ENCODE measurements at places on chromosomes 2 and 18.

DNA sequence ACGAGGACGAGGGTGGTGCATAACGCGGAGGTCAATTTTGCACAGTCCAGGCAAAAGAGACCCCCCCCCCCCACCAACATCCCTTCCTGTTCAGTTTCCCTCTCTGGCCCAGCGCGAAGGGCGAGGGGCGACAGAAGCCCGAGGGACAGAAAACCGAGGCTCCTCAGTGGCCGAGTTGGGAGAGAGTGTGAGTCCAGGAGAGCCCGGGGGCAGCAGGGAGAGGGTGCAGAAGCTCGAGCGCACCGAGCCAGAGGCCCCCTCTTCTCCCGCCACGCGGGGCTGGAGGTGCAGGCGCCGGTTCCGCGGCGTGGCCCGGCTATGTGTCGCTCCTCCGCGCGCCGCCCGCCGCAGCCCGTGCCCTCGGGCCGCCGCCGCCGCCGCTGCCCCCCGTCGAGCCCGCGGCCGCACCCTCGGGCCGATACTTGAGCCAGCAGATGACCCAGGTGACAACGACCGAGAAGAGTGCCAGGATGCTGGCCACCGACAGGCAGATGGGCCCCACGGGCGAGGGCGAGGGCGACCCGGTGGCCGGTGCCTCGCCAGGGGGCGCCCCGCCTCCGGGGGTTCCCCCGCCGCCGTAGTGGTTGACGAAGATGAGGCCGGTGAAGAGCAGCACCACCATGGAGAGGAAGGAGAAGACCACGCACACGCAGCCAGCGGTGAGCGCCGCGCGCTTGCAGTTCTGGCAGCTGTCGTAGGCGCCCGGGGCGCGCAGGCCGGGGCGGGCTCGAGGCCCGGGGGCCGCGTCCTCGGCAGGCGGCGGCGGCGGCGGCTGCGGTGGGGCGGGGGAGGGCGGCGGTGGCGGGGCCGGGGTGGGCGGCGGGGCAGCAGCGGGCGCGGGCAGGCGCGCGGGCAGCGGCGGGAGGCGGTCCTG lies 20.2 kb upstream of the PAX3 start:
- peak; percentile 77 for DNase-seq

GRCh38 chr2:12177455-12178288 lies 431.2 kb downstream of the LPIN1 start:
- DNase-seq, result no peak

GRCh38 chr2:187299122-187299906 lies 148.7 kb downstream of the CALCRL start:
- DNase-seq, result no peak

- no peak for DNase-seq
Observed at GRCh38 chr18:28112056-28112470, 64.9 kb downstream of the CDH2 start.

DNA sequence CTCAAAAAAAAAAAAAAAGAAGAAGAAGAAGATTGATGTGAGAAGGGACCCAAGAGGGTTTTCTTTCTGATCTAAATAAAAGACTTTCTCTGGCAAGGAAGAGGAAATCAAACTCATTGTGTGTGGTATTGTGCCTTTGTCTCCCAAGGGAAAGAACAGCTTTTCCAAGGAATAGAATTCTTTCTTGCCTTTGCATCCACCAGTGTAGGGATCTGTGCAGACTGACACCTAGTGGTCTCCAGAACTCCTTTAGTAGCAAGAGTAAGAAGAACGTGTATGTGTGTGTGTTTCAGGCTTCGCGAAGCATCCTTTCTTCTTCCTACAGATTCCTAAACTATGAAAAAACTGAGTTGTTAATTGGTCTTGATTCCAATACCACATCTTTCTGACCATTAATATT lies 33.5 kb upstream of the CRIM1 start:
- DNase-seq, result no peak

DNA sequence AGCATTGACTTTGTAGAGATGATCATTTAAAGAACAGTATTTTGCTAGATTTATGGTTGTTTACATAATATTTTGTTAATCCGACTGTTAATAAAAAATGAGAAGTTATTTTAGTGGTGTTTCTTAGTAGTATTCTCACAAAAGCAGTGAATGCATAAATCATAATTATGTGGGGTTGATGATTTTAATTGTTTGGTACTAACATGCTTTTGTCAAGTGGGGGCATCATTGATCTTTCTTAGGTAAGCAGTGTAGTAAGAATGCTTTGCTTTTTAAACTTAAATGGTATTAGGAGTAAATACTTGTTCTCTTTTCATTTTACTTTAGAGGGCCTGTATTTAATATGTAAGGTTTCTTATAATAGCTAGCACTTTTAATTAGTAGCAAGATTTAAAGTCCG lies 109.2 kb upstream of the OTX1 start:
- no peak for DNase-seq

DNA sequence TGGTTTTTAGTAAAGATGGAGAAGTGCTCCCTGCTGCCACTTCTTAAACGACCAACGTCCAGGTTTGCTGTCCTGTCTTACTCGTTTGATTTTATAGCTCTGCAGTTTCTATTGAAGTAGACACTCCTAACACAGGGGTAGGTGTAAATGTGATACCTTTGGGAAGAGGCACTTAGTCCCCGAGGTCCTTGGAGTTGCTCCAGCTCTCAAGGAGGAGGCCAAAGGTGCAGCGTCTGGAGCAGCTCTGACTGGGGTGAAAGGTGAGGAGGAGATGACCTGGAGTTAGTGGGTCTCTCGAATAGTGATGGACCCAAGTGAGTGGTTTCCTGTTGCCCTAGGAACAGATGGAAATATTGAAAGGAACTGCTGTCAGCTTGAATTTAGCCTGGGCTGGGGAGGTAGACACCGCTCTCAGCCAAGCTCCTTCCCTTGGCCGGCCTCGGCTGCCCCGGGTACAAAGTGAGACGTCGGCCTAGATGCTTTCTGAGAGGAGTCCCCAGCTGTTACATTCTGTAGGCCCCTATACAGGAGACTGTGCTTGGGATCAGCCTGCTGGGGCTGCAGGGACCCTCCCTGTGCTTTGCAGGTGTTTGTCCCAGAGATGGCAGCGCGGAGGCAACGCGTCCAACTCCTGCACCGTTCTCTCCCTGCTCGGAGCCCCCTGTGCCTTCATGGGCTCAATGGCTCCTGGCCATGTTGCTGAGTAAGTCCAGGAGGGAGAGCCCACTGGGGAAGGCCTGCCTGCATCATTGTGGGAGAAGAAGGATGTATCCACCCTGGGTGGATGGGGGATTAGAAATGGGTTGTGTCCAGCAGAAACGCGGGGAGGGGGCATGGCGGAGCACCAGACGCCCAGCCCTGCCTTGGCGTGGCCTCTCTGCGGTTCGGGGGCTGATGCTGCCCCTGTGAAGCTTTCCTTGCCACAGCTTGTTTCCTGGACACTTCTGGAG lies 5.4 kb downstream of the KHK start:
- no peak for DNase-seq

- peak; percentile 28 for DNase-seq
Observed at GRCh38 chr18:8890957-8891464, 185.7 kb downstream of the MTCL1 start.

DNA sequence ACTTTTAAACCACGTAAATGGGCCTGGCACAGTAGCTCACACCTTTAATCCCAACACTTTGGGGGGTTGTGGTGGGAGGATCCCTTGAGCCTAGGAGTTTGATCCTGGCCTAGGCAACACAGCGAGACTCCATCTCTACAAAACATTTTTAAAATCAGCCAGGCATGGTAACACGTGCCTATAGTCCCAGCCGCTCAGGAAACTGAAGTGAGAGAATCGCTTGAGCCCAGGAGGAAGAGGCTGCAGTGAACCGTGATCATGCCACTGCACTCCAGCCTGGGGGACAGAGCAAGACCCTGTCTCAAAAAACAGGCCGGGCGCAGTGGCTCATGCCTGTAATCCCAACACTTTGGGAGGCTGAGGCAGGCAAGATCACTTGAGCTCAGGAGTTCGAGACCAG lies 12.2 kb downstream of the ROCK1 start:
- DNase-seq, result peak; percentile 8

- no peak for DNase-seq
Observed at GRCh38 chr2:152049541-152049940, 49.3 kb downstream of the CACNB4 start.

GRCh38 chr18:5558851-5559250 lies 15.1 kb upstream of the EPB41L3 start:
- DNase-seq, result no peak

- no peak for DNase-seq
Observed at GRCh38 chr2:221555494-221555846, 16.6 kb downstream of the EPHA4 start.

GRCh38 chr2:186912979-186913378 lies 64.0 kb upstream of the ZSWIM2 start:
- no peak for DNase-seq

GRCh38 chr2:116680256-116680936 lies 1134.1 kb upstream of the DDX18 start:
- no peak for DNase-seq

GRCh38 chr2:143026411-143027054 lies 102.7 kb upstream of the ARHGAP15 start:
- peak; percentile 46 for DNase-seq

- DNase-seq, result no peak
Observed at GRCh38 chr2:196076778-196077568, 8.3 kb upstream of the DNAH7 start.

- no peak for DNase-seq
Observed at GRCh38 chr2:96663829-96664228, 21.3 kb downstream of the FER1L5 start.

DNA sequence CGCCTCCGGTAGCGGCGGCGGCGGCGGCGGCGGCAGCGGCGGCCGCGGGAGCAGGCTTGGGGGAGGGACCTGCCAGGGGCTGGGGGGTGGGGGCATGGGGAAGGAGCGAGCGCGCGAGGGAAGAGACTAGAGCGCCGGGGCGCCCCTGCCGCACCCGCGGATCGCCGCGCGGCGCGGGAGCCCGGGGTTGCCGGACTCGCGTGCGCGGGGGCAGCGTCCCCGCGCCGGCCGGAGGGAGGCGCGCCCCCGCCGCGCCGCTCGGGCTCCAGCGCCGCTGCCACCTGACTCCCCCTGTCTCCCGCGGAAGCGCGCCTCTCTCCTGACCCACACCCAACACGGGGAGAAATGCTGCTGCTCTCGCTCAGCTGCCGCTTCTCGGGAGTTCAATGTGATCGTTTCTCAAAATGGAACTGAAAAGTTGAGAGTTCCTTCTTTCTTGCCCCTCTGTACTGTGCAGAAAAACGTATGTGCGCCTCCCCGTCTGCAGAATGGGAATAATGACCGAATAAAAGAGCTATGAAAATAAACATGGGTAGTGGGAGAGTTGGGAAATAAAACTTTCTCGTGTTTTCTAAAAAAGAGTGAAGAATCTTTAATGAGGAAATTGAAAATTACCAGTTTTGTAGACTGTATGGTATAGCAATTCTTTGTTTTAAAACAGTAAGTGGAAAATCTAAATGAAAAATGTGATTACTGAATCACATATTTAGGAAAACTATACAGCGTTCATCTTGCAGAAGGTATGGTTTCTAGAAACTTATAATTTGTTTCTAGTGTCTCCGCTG lies 455 bp upstream of the TLK1 start:
- DNase-seq, result peak; percentile 67

- no peak for DNase-seq
Observed at GRCh38 chr2:25926984-25927756, 48.9 kb upstream of the ASXL2 start.

DNA sequence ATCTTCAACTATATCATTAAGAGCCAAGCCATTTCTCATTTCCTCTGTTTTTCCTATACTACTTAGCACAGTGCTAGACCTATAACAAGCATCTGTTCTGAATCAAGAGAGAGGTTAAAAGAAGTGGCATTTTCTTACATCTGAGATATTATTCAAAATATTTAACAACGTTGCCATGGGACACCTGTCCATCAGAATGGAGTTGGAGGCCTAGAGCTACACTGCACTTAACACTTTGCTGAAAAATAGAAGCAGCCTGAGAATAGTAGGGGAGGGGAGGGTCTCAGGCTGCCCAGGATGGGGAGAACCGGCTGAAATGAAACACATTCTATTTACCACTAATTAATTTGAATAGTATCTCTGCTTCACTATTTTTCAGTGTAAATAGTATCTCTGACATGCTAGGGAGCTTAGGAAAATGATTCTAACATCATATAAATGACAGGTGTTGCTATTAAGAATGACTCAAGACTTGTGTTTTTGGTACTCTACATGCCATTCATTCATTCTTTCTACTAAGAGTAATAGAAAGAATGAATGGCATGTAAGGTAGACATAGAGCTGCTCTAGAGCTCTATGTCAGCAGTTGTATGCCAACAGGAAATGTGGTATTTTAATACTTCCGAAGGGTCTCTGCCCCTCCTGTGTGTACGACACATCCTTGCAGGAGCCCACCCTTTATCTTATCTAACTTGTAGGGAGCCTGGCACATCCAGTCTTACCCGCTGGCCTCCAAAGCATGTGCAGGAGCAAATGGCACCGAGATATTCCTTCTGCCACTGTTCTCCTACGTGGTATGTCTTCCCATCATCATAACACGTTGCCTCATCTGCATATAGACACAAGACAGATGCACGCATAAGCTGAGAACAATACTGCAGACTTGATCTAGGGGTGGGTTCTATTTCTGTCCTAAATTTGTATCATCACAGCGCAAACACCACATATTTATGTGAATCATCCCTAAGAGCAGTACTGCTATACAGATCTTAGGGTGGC lies 52.6 kb downstream of the ATIC start:
- DNase-seq, result no peak

DNA sequence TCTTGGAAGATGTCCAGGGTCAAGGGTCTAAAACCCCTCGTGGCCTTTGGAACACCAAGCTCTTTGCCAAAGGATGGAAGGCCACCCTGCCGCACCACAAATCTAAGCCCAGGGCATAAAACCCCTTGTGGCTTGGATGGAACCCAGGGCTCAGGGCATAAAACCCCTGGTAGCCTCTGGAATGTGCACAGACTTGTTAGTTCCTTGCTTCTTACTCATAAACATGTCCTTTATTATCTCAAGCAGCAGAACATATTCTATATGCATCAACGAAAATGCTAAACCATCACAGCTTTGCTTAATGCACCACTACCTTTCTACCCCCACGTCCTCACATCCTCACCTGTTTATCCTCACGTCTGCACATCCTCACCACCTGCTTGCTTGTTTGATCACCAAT lies 998.0 kb downstream of the DSC3 start:
- no peak for DNase-seq

GRCh38 chr2:206639636-206640035 lies 2.7 kb upstream of the FAM237A start:
- DNase-seq, result no peak

- DNase-seq, result no peak
Observed at GRCh38 chr18:73923866-73924265, 223.8 kb downstream of the FBXO15 start.

GRCh38 chr2:164015328-164016123 lies 279.7 kb upstream of the FIGN start:
- DNase-seq, result peak; percentile 31

GRCh38 chr18:30328839-30329238 lies 713.7 kb downstream of the DSC3 start:
- no peak for DNase-seq

DNA sequence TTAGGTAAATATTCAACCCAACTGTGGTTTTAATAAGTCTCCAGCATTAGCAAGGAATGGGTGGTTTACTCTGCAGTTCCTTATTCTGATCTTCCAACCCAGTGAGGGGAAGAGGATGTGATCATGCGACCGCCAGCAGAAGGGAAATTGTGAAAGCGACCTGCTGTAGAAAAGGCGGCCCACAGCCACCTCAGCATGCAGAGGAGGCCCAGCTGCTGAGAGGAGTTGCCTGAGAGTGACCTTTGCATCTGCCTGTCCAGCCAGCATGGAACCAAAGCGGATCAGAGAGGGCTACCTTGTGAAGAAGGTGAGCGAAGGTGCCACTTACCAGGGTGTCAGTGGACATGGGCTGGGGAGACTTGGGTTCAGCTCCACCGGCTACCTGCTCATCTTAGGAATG lies at the start of gene PLEK:
PLEK (plus strand) TSS at position 196 of the 400 bp plus-strand sequence; CDS start at position 266, 70 bp downstream.
- no peak for DNase-seq
